ENCODE measurements at places on chromosomes 16 and 17. TPM values are rescaled to one million over a fixed set of nuclear protein-coding genes. Genes with fewer than 3 reads are reported as not detected.

Gene TAC4
- not detected for total RNA-seq

Gene OTOA
- total RNA-seq: not detected

Gene HBQ1
- total RNA-seq: not detected

Gene MBTPS1
- total RNA-seq: 70.4 TPM

Gene LLGL2
- 0.54 TPM for total RNA-seq

Gene METRN
- total RNA-seq: 8.6 TPM

Gene ARHGAP44
- 1.1 TPM for total RNA-seq

Gene C16orf54
- not detected for total RNA-seq

Gene MAF
- under 0.01 TPM for total RNA-seq

Gene HLF
- total RNA-seq: not detected

Gene CHST4
- under 0.01 TPM for total RNA-seq

Gene MRPL58
- 53.9 TPM for total RNA-seq

Gene TERB1
- total RNA-seq: under 0.01 TPM

Gene TRIM25
- total RNA-seq: 25.5 TPM

Gene DNAJA2
- 109 TPM for total RNA-seq

Gene TEX19
- under 0.01 TPM for total RNA-seq

Gene BCL6B
- not detected for total RNA-seq

Gene HAGH
- 30.8 TPM for total RNA-seq

Gene CDH8
- total RNA-seq: not detected

Gene CDR2L
- 5.6 TPM for total RNA-seq

Gene NOMO2
- total RNA-seq: 103 TPM

Gene GPR179
- not detected for total RNA-seq

Gene TRPV2
- total RNA-seq: 30.8 TPM

Gene ITGB4
- not detected for total RNA-seq

Gene SPN
- not detected for total RNA-seq

Gene RNF157
- 0.83 TPM for total RNA-seq

Gene TNFSF12
- total RNA-seq: 2.7 TPM

Gene CCDC200
- total RNA-seq: not detected

Gene HOXB1
- not detected for total RNA-seq

Gene CLEC19A
- not detected for total RNA-seq

Gene FA2H
- not detected for total RNA-seq

Gene TMEM238L
- not detected for total RNA-seq

Gene BCL7C
- 32.3 TPM for total RNA-seq

Gene CCL3
- total RNA-seq: not detected

Gene SSTR5
- total RNA-seq: not detected

Gene SPATA22
- total RNA-seq: 0.28 TPM

Gene TP53TG3C
- not detected for total RNA-seq
